ENCODE measurements at places on chromosomes 5 and 9.

DNA sequence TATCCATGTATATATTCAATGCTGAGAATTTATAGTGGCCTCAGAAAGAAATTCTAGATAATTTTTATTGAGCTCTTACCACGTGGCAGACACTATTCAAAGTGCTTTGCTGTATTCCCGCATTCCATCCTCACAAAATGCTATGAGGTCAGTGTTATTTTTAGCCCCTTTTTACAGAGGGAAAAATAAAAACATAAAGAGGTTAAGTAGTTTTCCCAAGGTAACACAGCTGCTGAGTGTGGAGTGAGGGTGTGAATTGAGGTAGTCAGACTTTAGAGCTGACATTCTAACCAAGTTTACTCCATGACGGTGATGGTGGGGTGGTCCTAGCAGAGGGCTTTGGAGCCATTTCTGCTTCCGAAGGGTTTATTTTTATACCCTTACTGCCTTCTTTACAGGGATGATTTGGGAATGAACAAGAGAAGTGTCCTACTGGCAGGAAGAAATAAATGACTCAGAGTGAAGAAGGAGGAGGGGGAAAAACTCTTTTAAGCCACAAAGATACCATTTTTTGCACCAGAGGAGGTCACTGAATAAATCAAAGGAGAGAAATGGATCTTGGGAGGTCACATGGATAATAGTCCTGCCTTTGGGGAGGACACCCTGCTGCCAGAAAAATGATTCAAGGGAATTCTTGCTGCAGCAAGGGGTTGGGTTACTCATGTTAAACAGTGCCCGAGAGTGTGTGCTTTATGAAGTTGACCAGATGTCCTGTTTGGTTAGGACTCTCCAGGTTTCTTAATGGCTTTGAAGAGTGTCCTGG, 76.1 kb downstream of the HMHB1 start:
- no peak for ATAC-seq

GRCh38 chr5:35971186-35971877, 19.9 kb downstream of the UGT3A1 start:
- ATAC-seq: no peak

GRCh38 chr5:68251386-68251785, 35.8 kb downstream of the PIK3R1 start:
- no peak for ATAC-seq

DNA sequence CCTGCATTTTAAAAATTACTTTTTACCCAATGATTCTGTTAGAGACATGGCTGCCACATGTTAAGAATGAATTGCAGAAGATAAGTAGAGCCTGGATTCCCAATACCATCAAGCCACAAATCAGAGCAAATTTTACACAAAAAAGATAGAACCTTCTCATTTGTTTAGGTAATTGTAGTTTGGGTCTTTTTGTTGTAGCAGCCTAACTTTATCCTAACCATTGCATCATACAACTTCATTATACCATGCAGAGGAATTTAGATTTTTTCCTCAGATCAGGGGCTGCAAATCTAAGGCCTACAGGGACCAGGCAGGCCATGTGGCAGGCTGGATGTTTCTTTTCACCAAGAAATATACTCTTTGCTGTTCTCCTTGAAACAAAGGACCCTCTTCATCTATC, 34.6 kb downstream of the NKX2-5 start:
- ATAC-seq: no peak

DNA sequence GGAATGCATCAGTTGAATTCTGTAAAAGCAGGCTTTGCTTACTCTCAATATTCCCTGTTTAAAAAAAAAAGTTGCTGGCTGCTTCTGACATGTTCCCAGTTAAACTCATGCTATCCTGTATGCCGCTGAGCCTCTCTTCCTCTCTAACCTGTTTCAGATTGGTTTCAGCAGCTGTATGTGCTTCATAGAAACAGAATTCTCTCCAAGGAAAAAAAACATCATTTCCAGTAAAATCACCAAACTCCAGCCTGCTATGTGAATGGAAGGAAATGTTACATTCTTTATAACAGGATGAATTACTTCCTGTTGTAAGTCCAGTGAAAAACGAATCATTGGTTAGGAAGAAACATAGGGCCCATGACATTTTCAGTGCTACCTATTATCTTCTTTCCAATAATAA, 25.7 kb upstream of the KCNV2 start:
- no peak for ATAC-seq

DNA sequence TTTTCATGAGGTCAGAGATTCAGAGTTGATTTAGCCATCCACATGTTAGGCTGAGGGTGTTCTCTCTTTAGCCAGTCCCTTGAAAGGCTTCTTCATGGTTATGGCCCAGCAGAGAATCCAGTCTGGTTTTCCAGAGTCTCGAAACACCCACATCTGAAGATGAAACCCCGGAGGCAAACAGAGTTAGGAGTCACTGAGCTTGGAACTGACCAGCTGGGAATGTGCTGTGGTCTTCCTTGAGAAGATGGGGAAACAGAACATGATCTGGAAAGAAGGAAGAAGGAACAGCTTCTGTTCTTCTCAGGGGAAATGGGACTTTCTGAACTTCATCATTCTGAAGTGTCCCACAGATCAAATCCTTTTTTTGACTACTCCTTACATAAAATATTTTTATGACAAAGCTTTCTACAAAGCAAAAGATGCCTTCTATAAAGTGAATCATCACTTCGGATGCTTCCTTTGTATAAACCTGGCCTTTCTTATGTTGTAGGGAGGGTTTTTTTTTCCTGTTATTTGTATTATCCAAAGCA, 45.4 kb downstream of the ZNF618 start:
- no peak for ATAC-seq

- ATAC-seq: no peak
These were observed 137.8 kb upstream of the RGMB start for GRCh38 chr5:98635656-98636055.

DNA sequence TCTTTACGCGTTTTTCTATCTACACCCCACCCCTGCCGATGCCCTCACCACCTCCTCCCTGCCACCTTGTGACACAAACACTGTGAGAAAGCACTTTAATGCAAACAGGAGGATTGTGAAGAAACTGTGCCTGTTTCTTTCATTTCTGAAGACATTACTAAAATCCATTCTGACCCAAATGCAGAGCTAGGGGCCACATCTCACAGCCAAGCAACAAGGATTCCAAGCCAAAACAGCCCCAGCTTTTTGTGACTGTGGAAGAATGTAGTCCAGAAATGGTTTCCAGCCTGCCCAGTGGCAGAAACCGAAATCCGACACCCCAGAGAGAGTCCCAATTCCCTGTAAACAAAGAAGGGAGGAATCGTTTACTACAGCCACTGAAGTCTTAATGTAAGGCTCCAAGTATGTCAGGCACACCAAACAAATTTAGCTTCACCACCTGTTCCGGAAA, 190.9 kb downstream of the TTC39B start:
- ATAC-seq: no peak

GRCh38 chr9:127550751-127551150, 61.3 kb upstream of the STXBP1 start:
- no peak for ATAC-seq

DNA sequence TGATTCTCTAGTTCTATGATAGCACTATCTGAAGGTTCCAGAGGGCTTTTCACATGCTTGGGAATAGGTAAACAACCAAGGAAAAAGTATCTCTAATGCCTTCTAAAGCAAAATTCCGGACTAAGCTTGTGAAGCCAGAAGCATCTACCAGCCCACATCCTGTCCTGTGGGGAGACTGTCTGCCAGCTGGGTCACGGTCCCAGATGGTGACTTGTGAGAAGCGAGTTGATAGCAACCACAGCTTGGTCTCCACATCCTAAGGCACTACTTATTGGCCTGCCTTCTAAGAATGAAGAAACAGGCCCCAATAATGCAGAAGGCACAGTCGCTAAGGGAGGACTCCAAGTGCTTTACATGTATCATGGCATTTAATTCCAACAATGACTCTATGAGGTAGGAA, 184.1 kb upstream of the ADRA1B start:
- ATAC-seq: no peak

DNA sequence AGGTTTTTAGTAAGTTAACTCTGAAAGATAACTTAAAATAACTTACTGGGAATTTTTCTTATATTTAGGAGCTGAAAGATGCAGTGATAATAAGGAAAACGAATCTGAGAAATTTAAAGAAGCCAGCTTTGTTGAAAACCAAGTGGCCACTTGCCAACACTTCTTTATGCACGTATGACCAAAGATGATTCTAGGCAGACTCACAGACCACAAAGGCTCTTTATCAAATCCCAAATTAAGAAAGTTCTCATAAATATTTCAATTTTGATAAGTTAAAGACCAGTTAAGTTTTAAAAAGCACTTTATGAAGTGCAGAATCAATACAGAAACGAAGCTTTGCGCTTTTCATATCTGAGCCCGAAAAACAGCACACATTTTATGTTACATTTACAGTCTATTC, 1.5 kb downstream of the AFF4 start:
- no peak for ATAC-seq

Measured in esophagus mucosa (tissue), 1 donor.